ENCODE measurements at places on chromosomes 16 and 17. TPM values are rescaled to one million over a fixed set of nuclear protein-coding genes. Genes with fewer than 3 reads are reported as not detected.

TP53TG3 gene
- not detected for polyA plus RNA-seq

LGALS9 gene
- 133 TPM for polyA plus RNA-seq

CSH2 gene
- polyA plus RNA-seq = not detected

ANKFN1 gene
- not detected for polyA plus RNA-seq

ANKRD40CL gene
- polyA plus RNA-seq = not detected

TEKT1 gene
- not detected for polyA plus RNA-seq

TBC1D26 gene
- not detected for polyA plus RNA-seq

VWA3A gene
- polyA plus RNA-seq = 0.10 TPM

SMTNL2 gene
- 0.05 TPM for polyA plus RNA-seq

TBX21 gene
- 1.7 TPM for polyA plus RNA-seq

LGALS9C gene
- 1.1 TPM for polyA plus RNA-seq

NRN1L gene
- polyA plus RNA-seq = not detected

CNEP1R1 gene
- 7.0 TPM for polyA plus RNA-seq

CMTM2 gene
- not detected for polyA plus RNA-seq

TOP2A gene
- polyA plus RNA-seq = 241 TPM

SLC47A2 gene
- not detected for polyA plus RNA-seq

MAP2K6 gene
- polyA plus RNA-seq = 17.5 TPM

SCIMP gene
- 62.4 TPM for polyA plus RNA-seq

SKAP1 gene
- 46.3 TPM for polyA plus RNA-seq

TMEM92 gene
- 0.66 TPM for polyA plus RNA-seq

OTOP3 gene
- polyA plus RNA-seq = not detected

RAP1GAP2 gene
- polyA plus RNA-seq = 0.24 TPM

All from GM12878 (cell line).